ENCODE measurements at places on chromosomes 11 and 22. TPM values are rescaled to one million over a fixed set of nuclear protein-coding genes. Genes with fewer than 3 reads are reported as not detected.

- no peak for DNase-seq
Observed at GRCh38 chr11:117786135-117786870, 10.7 kb downstream of the DSCAML1 start.

- no peak for DNase-seq
Observed at GRCh38 chr11:75105462-75105925, 8.8 kb upstream of the OR2AT4 start.

DNA sequence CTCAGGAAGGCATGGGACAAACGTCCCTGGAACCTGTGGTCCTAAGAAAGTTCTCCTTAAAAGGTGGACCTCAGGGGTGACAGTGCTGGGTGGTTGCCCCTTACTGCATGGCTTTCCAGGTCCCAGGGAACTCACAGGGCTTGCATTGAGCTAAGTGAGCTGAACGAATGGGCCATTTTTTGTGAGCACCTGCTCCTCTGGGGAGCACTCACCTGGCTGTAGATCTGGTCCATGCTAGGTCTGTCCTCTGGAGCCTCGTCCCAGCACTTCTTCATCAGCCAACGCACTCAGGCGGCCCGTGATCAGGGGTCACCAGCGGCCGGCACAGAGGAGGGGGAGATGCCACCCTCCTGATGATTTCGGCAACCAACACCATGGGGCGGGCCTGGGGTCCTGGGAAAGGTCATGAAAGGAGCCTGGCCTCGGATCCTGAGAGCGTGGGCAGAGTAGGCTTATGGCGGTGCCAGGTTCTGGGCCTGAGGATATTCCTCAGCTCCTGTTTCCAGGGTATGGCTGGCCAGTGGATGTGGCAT, 36.8 kb upstream of the LRRC32 start:
- DNase-seq: no peak

TST gene
- 41.5 TPM for polyA plus RNA-seq

ANO9 gene
- polyA plus RNA-seq: 12.5 TPM

DNA sequence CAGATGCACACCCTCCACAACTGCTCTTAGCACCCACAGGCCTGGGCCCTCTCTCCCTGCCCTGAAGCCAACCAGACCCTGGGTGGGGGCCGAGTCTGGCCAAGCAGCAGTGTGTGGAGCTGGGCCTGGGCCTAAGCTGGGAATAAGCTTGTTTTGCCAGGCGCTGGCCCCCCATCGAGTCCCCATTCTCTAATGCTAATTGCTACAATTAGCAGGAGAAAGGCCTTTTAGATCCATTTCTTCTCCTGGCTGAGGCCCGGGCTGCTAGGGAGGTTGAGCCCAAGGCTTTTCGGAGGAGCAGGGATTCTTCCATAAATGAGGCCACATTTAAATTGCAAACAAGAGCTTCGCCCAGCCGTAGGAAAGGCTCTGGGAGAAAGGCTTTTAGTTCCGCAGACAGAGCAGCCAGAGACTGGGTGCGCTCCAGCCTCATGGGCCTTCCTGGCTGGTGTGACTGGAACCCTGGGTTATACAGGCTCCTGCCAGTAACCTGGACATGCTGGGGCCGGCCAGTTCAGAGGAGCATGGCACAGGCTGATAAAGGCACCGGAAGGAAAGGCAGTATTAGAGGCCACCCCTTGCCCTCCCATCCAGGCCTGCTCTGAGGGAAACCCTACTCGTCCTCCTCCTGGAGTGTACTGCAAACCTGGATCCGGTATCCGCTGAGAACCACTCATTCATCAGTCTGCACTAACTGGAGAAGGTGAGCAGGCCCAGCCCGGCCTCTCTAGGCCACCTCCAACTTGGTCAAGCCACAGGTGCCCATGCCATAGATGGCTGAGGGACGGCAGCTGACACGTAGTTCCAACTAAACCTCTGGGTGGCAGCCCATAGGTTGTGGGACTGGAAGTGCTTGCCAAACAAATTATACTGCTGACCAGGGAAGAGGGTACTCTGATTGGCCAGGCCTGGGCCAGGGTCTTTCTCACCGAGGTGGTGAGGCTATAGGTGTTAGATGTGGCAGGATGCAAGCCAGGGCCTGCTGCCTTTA, 6.2 kb downstream of the KCNQ1OT1 start:
- no peak for DNase-seq

TUBA8 gene
- polyA plus RNA-seq: 3.2 TPM

DNA sequence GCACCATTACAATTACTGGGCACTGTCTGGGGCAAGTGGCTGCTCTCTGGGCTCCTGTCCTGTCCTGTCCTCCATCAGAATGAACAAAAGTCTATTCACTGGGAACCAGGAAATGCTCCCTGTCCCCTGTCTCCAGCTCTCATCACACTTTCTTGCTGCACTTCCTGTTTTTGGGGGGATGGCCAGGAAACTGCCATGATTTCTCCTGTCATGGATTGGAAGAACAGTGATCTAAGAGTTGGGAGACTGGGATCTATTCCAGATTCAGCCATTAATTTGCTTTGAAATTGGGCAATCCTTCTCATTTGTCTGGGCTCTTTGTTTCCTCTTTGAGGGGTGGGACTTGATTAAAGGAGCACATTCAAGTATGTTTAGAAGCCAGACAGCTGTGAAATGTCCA, 61.4 kb upstream of the KIRREL3 start:
- no peak for DNase-seq

GRCh38 chr11:64566915-64567891, 23.8 kb upstream of the SLC22A12 start:
- DNase-seq: no peak

DNA sequence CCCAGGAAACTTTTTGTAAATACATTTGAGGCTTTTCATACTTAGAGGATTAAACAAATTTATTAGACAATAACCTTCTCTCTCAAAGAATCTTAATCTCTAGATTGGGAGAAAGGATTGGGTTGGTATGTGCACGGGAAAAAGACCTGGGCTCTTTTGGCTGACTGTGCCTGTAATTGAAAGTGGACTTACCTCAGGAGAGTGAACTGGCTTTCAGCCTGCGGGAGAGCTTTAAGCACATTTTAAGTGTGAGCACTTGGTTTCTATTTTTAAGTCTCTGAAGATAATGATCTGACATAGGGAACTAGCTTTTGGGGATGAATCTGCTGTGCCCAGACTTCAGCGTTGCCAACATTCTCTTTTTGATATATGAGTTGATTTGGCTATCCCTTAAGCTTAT, 35.8 kb downstream of the UVRAG start:
- DNase-seq: no peak

GRCh38 chr22:24443668-24444067, 16.3 kb downstream of the ADORA2A start:
- no peak for DNase-seq

APOA1 gene
- polyA plus RNA-seq: 125 TPM

Data from left renal pelvis (tissue), 4 donors.